ENCODE measurements at places on chromosomes 13 and 19.

DNA sequence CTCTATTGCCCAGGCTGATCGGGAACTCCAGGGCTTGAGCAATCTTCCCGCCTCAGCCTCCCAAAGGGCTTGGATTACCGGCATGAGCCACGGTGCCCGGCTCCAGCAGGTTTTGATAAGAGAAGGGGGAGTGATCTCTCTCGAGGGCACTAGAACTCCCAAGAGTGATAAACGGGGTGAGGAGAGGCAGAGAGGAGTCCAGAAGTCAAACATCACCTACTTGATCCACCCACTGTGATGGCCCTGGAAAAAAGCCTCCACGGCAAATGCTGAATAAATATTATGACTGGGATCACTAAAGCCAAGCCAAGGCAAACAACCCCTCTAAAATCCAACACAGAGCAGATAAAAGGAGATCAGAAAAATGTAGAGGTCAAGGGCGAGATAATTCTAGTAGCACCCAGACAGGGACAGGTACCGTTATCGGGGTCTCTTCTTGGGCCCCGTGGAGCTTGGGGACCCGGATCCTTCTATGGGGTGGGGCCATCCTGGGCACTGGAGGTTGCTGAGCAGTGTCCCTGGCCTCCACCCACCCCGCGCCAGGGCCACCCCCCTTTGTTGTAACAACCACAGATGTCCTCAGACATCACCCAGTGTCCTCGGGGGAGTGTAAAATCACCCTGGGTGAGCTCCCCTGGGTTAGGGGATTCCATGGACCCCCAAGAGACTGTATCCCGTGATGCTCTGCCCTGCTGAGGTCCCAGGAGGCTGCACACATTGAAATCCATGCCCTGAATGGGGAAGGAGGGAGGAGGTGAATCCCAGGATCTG, 3.7 kb upstream of the CREB3L3 start:
- no peak for DNase-seq

DNA sequence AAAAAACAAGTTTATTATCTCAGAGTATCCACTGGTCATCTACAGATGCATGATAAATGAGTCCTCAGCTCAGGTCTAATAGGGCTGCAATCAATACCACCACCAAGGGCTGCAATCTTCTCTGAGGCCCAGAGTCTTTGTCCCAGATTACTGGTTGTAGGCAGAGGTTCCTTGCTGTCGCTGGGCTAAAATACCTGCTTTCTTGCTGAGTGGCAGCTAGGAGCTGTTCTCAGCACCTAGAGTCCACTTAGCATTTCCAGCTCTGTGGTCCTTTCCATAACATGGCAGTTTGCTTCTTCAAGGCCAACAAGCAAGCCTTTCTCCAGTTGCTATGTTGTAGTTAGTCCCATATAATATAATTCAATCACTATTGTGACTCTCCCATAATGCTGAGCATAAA, 351.3 kb downstream of the SLITRK1 start:
- DNase-seq = no peak

DNA sequence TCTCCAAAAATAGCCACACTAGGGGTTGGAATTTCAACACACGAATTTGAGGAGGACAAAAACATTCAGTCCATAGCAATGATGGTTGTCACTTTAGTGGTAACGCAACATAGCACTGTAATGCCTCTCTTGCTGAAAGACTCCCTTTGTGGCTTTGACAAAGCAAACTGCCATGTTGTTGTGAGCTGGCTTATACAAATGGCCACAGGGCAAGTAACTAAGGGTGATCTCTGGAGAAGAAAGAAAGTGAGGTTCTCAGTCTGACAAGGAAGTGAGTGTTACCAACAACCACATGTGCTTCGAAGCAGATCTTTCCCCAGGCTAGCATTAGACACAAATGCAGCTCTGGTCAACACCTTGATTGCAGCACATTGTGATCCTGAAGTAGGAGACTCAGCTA, 79.1 kb upstream of the PCDH17 start:
- no peak for DNase-seq

DNA sequence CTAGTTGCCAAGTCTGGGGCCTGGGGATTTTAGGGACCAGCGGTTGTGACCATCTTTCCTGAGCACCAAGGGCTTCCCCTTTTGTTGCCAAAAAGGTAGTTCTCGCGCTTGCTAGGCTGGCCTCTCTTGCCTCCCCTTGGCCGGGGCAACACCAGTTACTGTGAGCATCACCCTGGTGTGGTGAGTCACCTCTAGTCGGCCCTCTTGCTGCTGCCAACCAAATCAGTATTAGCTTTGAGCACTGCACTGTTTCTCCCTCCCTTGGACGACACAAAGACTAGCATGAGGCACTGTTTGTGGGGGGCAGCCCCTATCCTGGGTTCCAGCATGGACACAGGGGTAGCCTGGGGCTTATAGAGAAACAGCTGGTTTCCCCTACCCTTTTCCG, 6.9 kb downstream of the SYDE1 start:
- no peak for DNase-seq

DNA sequence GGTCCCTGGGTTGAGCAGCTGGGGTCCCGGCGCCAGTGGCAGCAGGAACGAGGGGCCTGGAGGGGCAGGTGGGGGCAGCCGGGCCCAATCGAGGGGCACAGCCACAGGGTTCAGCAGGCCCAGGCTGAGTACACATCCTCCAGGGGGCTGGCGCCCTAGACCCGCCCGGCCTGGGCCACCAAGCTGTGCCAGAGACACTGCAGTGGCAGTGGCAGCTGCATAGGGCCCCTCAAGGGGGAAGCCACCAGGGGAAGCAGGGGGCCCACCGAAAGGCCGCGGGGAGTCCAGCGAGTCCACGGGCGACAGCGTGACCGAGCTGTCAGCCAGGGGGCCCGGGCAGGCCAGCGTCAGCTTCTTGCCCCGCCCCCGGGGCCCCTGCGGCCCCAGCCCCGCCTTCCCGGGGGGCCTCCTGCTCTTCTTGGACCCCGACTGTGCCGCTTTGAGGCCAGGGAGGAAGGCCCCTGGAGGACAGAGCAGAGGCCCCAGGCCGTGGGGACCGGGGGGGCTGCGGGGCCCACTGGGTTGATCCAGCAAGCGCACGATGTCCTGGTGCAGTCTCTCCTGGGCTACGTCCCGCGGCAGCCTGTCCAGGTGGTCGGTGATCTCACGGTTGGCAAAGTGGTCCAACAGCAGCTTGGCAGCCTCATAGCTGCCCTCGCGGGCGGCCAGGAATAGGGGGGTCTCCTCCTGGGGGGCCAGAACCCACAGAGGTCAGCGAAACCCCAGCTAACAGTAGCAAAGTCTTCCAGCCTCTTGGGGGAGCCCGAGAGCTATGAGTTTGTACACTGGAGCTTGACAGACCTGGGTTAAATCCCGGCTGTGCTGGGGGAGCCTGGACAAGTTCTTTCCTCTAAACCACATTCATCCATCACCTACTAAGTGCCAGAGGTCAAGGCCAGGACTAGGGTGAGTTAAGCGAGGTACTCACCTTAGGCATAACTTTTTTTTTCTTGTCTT, 39.5 kb downstream of the NOTCH3 start:
- DNase-seq = no peak

- no peak for DNase-seq
Observed at GRCh38 chr19:15247107-15248014, 15.1 kb upstream of the EPHX3 start.

- no peak for DNase-seq
Observed at GRCh38 chr13:101511161-101511560, 58.7 kb downstream of the ITGBL1 start.

DNA sequence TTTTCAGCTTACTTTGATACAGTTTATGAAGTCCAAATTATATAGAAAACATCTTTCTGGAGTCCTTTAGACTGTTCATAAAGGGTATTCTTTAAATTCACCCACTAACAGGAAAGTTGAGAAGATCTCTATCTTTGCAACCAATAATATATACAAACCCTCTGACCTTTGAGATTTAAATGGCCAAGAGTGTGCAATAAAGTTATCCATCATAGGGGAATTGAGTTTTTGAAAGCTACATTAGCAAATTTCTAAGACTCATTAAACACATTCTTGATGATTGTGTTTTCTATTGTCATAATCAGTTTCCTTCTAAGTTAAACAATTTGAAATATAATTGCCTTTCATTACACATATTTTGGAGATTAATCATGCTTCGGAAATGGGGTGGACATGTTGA, 15.9 kb downstream of the FLT1 start:
- no peak for DNase-seq

- peak; percentile 93 for DNase-seq
Observed at GRCh38 chr13:42272115-42272803, at the start of gene AKAP11. TSS of gene AKAP11 (plus strand) at chr13:42272152. CDS start at chr13:42286349, 14,197 bp downstream.

- no peak for DNase-seq
Observed at GRCh38 chr13:74774264-74774663, 640.1 kb upstream of the KLF12 start.

DNA sequence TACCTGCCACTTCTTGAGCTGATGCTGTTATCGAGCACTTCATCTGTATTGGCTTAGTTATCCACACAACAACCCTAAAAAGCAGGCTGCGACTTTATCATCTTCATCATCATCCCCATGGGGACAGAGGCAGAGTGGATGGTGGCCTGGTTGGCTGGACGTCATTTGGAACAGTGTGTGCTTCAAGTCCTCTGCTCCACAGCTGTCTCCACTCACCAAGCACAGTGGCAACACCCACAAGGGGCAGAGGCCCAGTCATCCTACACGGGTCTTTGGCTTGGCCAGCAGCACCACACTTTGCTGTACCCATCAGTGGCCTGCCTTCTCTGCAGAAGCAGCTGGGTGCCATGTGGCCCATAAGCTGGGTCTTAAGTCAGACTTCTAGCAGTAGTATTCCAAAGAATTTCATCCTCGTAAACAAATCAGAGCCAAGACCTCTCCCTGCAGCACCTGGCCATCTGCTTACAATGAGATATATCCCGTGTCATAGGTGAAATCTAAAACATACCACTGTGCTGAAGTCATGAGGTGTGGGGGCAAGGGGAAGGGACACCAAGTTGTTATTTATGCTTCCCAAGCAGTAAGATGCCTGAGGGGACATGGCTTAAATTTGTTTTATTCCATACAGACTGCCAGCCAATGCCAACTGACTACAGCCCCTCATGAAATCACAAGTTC, 47.9 kb upstream of the EPHX3 start:
- DNase-seq = no peak

DNA sequence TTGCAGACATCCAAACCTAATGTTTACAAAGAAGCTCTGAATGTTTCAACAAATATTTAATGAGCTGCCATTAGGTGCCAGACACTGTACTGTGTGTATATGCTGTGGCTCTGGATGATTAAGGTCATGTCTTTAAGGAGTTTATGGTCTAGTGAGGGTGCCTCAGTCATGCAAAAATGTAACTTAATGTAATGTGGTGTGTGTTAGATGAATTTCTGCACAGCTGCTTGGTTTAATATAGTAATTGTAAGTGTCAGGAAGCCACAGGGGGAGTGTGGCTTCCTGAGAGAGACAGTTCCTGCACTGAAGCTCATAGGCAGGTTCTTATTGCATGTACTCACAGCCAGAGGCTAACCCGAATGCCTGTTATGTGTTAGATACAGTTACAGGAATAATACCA, 43.3 kb downstream of the SPATA13 start:
- DNase-seq = no peak

GRCh38 chr19:30558793-30559192, 186.6 kb downstream of the ZNF536 start:
- peak; percentile 1 for DNase-seq

GRCh38 chr13:113851826-113852535, 11.9 kb downstream of the GAS6 start:
- DNase-seq = peak; percentile 56

GRCh38 chr13:48264058-48264457, 31.1 kb downstream of the ITM2B start:
- no peak for DNase-seq

DNA sequence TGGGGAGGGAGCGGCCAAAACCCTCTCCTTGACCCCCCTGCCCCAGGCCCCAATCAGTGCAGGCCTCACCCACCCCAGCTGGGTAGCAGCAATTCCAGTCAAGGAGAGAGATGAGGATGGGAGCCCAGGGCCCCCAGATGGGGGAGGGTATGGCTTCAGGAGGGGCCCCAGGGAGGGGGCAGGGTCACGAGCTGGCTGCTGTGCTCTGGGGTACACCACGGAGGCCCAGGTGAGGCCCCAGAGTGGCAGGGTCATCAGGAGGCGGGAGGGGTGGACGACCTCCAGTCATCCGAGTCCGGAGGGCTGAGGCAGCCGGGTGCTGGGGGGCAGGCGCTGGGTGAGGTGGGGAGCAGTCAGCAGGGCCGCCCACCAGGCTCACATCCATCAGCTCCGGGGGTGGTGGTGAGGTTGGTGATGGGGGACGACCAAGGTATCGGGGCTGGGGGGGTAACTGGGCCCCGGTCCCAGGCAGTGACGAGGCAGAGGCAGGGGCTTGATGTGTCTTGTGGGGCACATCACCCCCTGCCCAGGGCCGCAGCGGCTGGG, 8.4 kb downstream of the DYRK1B start:
- peak; percentile 83 for DNase-seq

DNA sequence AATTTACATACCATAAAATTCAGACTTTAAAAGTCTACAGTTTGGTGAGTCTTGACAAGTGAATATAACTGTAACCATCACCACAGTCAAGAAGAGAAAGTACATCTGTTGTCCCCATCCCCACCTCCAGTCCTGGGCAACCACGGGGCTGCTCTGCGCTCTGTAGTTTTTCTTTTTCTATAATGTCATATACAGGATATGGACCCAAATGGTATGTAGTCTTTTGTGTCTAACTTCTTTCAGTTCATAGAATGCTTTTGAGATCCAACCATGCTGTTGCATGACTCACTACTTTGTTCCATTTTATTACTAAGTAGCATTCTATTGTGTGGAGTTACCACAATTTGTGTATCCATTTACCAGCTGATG, 103.9 kb downstream of the DOCK9 start:
- no peak for DNase-seq

DNA sequence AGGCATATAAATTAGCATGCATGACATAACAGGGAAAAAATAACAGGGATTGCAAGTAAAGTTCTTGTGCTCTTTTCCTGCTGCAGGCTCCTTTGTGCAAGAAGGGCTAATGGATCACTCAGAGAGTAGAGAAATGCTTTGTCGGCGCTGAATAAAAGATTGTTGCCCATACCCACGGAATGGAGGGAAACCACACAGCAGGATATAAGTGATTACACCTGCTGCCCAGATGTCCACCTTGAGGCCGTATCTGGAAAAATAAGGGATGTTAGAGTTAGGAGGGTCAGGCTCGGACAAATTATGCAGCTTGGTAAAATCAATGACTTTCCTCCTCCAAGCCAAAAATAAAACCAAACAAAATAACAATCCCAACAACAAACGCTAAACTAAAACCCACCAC, 322.3 kb downstream of the DCLK1 start:
- no peak for DNase-seq

GRCh38 chr13:44692173-44692713, 116.1 kb upstream of the TSC22D1 start:
- DNase-seq = no peak

DNA sequence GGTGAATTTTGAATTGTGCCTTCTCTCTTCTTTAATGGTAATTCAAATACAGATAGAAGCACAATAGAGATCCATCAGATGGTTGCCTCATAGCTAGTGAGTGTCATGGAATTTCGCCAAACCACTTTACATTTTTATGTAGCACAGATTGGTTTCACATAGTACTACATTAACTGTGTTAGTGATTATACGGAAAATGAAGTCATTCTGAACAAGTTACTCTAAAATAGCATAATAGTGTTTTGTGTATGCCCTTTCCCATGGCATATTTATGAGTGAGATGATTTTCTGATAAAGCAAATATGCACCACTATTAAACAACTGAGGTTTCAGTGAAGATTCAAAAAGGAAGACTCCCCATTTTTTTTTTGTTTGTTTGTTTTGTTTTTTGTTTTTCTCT, 1623.5 kb downstream of the PCDH9 start:
- no peak for DNase-seq
